ENCODE measurements at places on chromosomes 13 and 19.

- DNase-seq, result no peak
Measured at GRCh38 chr13:51083706-51084105, 27.4 kb downstream of the C13orf42 start.

DNA sequence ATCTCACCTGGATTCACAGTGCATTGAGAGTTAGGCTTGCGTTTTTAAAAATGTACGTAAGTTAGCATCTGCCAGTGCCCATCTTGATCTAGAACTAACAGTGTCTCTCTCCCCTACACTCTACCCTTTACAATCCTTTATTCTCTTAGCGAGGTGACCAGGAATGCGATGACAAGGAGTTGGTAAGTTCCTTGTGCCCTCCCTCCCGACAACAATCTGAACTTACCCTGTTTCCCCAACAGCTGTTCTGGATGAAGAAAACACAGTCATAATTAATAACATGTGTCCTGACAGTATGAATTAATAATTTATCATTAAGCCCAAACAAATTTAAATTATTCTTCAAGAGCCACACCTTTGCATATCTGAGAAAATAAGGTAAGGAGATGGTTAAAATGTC, 6.3 kb downstream of the TSHZ3 start:
- no peak for DNase-seq

DNA sequence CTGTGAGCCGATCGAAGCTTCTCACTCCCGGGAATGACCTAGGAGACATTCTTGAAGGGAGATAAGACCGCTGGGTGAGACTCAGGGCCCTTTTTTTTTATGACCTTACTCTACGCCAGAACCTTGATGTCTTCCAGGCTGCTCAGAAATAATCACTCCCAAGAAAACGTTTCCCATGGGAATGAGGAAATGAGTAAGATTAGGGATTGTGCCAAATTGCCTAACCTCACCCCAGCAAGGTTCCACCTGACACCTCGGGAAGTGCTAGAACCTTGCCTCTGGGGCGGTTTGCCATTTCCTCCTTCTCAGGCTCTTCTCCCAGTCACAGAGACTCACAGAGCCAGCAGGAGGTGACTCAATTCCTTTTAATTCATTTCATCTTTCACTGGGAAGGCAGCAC, 2.3 kb downstream of the SLC46A3 start:
- peak; percentile 57 for DNase-seq

GRCh38 chr13:30020726-30021312, 170.4 kb upstream of the UBL3 start:
- peak; percentile 64 for DNase-seq

- no peak for DNase-seq
Measured at GRCh38 chr13:45048890-45049407, 59.6 kb downstream of the GPALPP1 start.

DNA sequence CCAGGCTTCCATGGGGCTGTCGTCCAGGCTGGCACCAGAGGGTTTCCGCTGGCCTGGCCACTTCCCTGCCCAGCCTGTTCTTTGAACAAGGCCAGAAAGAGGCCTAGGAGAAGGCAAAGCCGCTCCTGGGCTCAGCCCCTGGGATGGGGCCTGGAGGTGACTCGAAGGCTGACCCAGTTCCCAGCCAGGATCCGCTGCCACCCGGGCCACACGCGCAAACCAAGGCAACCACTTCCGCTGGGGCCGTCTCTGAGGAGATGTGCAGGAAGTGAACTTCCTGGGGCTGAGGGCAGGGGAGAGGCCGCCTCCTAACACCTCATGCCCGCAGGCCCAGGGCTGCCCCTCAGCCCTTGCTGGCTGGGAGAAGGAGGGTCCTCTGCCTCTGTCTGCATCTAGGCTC, 15.2 kb downstream of the PLEKHF1 start:
- peak; percentile 26 for DNase-seq

DNA sequence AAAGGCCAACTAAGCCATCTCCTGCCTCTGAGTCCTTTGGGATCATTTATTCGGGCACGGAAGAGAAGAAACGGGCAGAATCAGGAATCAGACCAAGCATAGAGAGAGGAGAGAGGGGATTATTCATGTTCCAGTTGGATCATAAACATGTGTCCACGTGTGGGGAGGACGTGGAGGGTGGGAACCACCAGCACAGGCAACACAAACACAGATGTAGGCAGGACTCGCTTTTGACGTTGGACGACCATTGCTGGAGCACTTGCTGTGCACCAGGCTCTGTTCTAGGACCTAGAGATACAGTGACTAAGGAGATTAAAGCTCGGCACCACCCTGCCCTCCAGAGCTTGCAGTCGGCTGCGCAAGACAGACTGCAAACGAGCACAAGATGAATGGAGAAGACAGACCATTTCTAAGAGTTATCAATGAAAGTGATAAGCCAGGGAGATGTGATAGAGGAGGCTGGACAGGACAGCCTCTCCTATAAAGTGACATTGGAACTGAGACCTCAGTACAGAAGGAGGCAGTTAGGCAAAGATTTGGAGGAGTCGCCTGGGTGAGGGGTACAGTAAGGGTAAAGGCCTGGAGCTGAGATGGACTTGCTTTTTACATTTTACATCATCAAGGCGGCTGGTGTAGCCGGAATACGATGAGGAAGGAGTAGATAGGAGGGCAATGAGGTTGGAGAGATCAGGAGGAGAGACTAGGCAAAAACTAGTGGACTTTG, 716 bp downstream of the SH2D3A start:
- DNase-seq, result no peak

DNA sequence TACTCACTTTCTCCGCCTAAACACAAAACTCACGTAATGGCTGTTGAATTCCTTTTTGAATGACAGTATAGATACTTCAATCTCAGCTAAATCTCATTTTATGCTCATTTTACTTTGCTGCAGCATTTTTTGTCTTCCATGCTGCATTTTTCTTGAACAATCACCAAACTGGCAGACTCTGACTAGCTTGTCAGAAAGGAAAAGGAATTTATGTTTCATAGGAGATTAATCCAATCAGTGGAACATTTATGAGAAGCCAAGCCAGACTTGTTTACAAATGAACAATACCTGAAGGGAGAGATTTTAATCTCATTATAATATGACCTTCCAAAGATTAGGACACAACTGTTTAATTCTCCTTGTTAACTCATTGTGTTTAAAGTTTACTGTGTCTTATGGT, 1044.3 kb downstream of the DIAPH3 start:
- DNase-seq, result no peak

DNA sequence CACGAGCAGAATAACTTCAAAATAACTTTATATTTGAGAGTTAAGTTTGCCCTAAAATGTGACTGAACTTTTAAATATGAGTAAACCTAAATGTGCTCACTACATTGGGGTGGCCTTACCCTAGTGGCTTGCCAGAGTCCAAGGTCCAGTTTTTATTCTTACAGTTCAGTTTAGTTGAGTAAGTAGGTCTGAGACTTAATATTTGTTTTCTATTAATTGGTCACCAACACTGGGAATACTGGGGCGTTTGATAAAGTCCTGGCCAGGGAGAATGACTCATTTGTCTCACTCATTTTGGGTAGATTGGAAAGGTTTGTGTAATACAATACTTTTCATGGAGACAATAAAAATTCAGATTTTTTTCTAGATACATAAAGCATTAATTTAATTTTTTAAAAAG, 127.8 kb upstream of the SPATA13 start:
- no peak for DNase-seq

DNA sequence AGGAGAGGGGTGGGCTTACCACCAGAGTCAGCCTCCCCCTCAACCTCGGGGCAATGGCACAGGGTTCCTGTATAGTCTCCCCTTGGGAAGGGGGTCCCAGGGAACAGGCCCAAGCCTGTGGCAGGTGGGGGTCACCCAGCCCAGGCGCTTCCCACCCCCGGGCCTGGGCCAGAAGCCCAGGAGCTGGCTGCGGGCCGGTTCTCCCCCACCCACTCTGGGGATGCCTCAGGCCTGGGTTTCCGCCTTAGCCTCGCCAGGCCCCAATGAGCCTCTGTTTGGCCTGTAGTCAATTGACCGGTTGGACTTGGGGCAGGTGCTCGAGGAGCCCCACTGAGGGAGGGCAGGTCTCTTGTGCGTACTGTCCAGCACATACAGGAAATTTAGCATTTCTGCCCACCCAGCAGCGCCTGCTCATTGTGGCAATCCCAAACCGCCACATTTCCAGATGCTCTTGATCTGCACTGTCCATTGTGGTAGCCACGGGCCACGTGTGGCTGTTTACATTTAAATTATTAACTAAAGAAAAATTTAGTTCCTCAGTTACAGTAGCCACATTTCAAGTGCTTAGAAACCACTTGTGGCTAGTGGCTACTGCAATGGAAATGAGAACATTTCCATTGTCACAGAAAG, 9.9 kb downstream of the LYL1 start:
- peak; percentile 45 for DNase-seq
